Upper lobe of left lung (tissue), 6 donors: ENCODE measurements at places on chromosomes 1 and 21. TPM values are rescaled to one million over a fixed set of nuclear protein-coding genes. Genes with fewer than 3 reads are reported as not detected.

Gene KCNT2
- 8.8 TPM for total RNA-seq

DNA sequence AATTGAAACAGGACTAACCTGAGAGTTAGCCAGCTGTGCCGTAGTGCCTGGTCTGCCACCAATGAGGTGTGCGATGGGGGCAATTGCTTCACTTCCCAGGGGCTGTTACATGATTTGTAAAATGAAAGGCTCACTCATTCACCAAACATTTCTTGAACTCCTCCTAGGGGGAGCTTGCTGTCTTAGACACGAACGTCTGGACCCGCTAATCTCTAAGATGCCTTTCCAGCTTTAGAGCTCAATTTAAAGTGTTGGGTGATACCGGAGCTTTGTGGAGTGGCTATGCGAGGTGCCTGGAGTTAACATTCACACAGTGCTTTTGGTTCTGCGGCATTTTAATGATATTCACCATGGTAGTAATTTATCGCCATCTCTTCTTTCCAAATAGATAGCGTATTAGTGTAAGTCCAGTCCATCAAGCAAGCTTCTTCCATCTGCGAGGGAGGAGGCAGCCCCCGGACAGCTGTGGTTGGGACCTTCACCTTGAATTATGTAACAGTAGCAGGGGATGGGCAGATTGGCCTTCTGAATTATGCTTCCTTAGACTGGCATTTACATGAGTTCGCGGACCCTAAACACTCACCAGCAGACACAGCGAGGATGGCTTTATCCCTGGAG, 179.9 kb downstream of the ADSS2 start:
- DNase-seq = no peak

- DNase-seq = no peak
Measured at GRCh38 chr1:62493656-62494055, 56.8 kb downstream of the USP1 start.

DNA sequence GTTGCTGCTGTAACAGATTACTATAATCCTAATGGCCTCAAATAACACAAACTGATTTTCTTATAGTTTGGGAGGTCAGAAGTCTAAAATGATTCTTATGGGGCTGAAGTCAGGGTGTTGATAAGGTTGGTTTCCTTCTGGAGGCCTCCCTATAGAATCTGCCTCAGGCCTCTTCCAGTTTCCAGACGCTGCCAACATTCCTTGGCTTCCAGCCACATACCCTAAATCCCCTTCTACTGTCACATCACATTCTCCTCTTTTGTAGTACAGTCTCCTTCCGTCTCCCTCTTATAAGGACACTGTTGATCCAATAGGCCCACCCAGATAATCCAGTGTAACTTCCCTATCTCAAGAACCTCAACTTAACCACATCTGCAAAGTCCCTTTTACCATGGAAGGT, 145.3 kb upstream of the NCAM2 start:
- no peak for DNase-seq

DNA sequence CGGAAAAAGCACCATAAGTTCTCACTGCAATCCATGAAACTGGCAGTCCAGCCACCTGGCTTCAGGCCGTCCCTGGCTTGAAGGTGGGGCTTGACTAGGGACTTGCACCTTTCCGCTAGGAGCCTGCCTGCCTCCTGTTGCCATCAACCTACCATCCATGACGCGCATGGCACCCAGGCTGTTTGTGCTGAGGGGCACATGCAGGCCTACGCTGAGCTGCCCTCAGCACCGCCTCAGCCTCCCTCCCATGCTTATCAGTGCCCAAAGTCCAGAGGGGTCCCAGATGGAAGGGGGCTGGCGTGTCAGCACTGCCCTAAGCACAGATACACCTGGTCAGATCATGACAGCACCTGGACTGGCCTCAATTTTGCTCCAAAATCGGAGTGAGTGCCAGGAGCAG, 190.2 kb upstream of the LYPLAL1 start:
- no peak for DNase-seq

- DNase-seq = no peak
Measured at GRCh38 chr1:41442697-41443251, 41.7 kb downstream of the EDN2 start.

- peak; percentile 54 for DNase-seq
Measured at GRCh38 chr1:204242920-204243319, 29.1 kb upstream of the GOLT1A start.
